ENCODE measurements at places on chromosomes 1 and 21.

GRCh38 chr1:30446508-30446907 lies 276.9 kb downstream of the MATN1 start:
- no peak for DNase-seq

DNA sequence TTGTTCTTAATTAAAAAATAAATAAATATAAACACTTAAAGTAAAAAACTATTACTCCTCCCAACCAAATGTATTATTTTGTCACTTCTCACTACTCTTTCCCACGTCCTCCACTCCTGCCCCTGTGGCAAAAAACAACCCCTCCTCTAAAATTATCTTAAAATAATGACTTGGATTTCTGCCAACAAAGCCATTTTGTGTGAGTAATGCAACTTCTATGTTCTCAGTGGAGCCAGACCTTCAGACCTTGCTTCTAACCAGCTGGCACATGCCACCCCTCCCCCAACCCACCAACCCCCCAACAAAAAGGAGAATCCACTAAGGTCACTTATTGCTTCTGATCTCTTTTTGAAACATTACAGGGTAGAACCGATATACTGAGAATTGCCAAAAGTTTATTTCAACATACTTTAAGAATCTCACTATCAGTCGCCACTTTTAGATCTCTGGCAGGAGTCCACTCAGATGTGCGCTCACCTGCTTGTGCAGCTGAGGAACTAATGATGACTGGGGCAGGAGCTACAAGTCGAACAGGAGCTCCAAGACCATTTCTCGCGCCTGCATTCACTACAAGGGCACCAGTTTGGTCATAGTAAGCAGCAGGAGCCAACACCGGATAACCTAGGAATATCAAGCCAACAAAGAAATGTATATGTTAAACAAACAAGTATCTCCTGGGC lies 58.3 kb upstream of the SDC3 start:
- DNase-seq = peak; percentile 95

DNA sequence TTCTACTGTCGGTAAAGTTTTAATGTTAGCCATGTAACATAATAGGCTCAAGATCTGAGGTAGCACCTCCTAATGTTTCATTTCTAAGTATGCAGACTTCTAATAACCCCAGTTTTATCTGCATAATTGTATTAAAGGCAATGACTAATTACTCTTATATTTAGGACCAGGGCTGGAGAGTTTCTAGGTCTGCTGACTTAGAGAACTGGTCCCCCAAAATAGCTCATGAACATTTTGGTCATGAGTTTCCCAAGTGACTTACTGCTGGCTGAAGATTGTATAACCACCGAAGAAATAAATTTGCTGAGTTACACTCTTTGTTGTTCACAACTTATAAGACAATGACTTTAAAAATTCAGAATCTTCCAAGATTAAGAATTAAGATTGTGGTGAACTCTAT lies 197.8 kb upstream of the TNR start:
- DNase-seq = no peak

DNA sequence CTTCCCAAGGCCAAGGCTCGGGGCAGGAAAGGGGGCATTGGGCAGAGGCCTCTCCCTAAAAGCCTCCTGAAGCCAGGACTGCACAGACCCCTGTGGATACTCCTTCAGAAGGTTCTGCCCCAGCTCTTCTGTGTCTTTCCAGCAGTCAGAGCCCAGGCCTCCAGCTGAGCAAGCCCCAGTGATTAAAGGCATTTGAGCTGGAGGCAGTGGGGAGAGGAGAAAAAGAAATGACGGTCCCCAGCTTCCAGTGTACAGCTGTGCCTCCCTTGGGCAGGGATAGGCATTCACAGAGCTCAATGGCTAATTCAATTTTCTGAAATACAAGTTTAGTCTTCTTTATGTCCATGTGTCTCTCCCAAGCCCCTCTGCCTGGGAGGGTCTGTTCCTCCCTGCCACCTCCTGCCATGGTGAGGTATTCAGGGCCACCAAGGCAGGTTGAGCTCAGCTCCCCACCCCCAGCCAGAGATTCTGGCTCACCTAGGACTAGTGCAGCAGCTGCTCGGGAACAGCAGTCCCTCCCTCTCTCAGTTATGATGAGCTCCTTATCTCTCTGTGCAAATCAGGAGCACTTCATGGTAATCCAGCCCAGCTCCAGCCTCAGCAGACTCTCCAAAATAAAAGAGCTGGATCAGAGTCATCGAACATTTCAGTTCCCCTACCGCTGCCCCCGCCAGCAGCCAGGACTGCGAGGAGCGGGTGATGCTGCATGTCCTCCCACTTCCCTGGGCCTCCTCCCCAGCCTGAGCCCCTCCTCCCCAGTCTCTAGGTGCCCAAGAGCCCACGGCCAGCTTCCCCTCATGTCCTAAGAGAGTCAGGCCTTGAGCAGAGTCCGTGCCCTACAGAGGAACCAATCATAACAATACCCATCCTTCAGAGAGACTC lies 208.4 kb upstream of the ZC3H12A start:
- DNase-seq = no peak

DNA sequence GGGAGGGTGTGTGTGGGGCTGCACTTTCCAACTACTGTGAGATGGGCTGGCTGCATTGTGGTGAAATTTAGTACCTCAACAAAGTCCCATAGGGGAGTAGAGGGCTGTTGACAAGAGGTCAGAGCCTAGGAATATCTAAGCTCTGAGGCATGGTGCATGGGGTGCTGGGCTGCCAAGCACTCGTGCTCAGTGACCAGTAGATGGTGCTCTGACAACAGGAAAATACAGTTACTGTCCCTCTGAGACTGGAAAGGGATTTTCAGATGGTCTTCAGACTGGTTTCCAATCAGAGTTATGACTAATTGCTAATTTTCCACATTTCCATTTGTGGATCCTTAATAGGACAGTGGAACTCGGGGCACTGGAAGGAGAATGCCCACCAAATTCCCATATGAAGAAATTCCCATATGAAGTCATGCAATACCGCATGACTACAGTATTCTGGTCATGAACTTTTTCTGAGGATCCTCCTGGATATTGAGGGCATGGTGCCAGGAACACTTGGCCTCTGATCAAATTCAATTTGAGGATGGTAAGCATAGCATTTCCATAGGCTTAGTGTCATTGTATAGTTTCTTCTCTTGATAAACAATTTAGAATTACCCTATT lies 4.1 kb upstream of the CACNA1E start:
- peak; percentile 53 for DNase-seq

DNA sequence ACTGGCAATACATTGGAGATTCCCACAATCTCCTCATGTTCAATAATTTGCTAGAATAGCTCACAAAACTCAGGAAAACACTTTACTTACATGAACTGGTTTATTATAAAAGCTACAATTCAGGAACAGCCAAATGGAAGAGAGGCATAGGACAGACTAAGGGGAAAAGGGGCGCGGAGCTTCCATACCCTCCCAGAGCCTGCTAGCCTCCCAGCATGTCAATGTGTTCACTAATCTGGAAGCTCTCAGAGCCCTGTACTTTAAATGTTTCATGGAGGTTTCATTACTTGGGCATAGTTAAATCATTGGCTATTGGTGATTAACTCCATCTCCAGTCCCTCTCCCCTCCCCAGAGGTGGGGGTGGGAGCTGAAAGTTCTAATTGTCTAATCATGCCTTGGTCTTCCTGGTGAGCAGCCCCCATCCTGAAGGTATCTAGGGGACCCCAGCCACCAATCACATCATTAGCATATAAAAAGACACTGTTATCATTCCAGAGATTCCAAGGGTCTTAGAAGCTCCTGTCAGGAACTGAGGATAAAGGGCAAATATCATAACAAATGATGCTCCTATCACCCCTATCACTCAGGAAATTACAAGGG lies 10.9 kb upstream of the DMRTB1 start:
- DNase-seq = no peak

DNA sequence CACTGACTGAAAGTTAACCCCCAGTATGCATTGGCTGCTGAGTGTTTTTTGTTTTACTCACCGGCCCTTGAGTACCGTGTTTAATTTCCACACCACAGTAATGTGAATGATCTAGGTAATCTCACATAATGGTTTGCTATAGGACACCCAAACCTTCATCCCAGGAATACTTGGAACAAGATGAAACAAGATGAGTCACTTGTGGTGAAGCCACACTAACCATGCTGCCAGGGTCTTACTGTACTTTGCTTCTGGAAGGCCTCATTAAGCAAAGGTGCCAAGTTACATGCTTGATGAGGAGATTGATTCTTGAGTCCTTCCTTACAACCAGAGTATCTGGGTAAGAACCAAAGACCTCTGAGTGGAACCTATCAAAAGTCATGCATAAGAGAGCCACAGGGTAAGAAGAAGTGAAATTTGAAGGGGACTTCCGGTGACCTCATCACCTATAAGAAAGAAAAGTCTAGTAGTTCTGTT lies 163.3 kb downstream of the NRIP1 start:
- DNase-seq = no peak

DNA sequence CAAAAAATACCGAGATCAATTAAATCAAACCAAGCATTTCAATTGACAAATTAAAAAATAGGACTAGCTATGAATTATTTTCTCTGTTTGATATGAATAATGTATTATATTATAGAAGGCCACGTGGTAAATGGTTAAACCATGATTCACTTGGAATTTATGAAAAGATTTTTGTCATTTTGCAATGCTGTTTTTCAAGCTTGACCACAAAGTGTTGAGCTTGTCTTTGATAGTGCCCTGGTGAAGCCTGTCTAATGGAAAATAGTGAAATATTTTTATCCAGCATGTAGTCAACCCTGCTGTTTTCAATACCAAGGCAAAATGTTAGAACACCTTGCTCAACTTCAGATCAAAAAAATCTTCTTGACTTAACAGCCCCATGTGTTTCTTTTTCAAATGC lies 288.0 kb upstream of the PRMT6 start:
- DNase-seq = no peak
